Globus pallidus (tissue), 1 donor: ENCODE measurements at places on chromosomes 12 and 14.
A peak's percentile ranks its signal among the peaks of the same experiment; 100 is the strongest.

GRCh38 chr12:52203079-52203921 is 11.5 kb upstream of the KRT80 start:
- DNase-seq, result peak; percentile 50

GRCh38 chr12:86931714-86932113 is 675.5 kb upstream of the MGAT4C start:
- no peak for DNase-seq

DNA sequence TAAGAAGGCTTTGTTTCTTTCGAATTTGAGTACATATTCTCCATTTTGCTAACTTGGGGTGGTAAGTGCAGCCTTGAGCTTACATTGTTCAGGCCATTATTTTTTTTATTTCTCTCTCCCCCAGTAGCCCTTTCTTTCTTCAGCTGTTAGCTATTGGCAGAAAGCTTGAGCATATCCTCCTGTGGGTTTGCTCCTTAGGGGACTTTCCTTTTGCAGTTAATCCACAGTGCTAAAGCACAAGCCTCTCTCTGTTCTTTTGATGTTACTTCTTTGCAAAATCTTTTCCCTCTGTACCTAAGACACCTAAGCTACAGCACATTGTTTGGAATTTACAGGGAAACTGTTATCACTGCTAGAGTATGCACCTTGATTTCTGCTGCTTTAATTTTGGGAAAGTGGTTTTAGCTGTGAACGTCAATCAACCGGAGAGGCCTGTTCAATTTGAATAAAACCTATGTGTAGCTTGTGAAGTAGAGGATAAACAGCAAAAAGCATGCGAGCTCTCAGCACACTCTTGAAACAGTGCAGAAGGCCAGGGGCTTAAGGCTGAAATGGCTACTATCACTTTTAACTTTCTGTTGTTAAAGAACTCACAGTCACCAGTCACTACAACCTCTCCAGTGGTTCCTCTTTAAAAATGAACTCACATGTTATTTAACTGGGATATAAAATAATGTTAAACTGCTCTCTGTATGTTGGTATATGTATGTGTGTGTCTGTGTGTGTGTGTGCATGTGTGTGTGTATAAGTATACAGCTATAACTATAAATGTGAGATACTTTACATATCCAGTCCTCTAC is 139.2 kb downstream of the PDZRN4 start:
- no peak for DNase-seq

- DNase-seq, result no peak
Measured at GRCh38 chr12:19709889-19710288, 270.6 kb downstream of the AEBP2 start.

DNA sequence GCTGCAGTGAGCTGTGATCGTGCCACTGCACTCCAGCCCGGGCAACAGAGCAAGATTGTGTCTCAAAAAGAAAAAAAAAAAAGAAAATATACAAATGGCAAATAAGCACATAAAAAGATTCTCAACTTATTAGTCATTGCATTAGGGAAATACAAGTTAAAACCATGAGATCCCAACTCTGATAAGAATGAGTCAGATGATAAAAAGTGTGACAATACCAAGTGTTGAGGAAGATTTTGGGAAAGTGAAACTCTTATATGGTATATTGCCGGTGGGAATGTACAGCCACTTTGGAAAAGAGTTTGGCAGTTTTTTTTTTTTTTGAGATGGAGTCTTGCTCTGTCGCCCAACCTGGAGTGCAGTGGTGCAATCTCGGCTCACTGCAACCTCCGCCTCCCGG is 7.6 kb upstream of the PRPF40B start:
- DNase-seq, result no peak

GRCh38 chr14:98514016-98514415 is 758.0 kb downstream of the BCL11B start:
- DNase-seq, result no peak

DNA sequence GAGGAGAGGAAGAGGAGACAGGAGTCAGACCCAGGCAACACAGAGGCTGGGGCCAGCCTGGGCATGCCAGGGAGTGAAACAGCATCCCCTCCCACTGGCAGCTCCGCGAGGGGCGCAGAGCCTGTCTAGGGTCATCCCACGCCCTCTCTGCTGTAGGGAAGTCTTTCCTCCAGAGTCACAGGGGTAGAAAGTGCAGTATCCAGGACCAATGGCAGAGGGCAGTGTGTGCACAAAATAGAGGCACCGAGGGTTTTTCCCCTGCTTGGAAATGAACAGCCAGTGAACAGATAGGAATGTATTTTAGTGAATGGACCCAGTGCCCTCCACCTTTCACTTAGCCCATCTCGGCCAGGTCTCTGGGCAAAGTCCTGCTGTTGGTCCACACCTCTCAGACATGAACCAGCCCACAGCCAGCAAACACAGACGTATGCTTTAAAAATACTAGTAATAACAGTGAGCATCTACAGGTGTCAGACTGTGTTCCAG is 9.4 kb upstream of the KRT74 start:
- DNase-seq, result peak; percentile 37

GRCh38 chr12:99984271-99985128 is at the start of gene ANKS1B:
Gene ANKS1B (minus strand): TSS chr12:99984936. CDS start chr12:99984237, 699 bp downstream.
- DNase-seq, result peak; percentile 13

DNA sequence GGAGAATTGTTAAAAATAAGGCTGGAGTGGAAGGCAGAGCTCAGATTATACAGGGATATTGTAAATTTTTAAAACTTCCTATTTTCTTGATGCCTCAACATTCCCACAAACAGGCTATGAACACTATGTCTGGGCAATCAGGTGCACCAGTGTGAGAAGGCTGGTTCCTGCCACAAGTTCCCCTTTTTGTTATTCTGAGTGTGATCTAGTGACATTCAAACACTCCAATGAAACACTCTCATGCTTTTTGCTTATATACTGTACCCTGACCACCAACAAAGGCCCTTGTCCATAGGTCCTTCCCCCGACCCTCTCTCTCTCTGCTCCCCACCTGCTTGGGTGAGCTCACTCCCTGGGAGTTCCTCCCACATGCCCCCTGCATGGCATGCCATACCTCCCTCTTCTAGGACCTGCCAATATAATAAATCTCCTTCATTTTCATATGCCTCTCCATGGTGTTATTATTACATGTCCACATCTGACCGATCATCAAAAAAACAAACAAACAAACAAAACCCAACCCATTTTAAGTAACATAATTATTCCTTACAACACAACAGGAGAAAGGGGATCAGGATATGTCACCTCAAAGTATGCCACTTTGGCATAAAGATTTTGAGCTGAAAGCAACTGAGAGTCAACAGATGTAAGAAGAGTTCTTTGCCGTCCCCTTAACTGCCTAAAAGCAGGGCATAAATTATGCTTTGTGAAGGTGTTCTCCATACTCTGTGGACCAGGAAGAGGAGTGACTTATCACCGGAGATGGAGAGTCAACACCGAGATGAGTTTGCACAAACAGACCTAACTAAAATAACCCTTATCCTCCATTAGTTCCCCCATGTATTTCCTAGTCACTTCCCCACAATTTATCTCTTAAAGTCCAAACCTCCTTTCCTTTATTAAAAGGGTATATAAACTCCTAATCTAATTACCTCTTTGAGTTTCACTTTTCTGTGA is 42.5 kb upstream of the CATSPERB start:
- no peak for DNase-seq

- DNase-seq, result no peak
Measured at GRCh38 chr12:124849382-124849781, 14.3 kb downstream of the SCARB1 start.

GRCh38 chr12:18421867-18422266 is 160.5 kb downstream of the PIK3C2G start:
- no peak for DNase-seq

GRCh38 chr12:9992296-9992695 is 6.6 kb downstream of the CLEC1B start:
- peak; percentile 53 for DNase-seq

GRCh38 chr12:2561367-2561766 is 233.4 kb upstream of the FKBP4 start:
- no peak for DNase-seq

- peak; percentile 99 for DNase-seq
Measured at GRCh38 chr14:32509632-32510187, 180.6 kb downstream of the AKAP6 start.

DNA sequence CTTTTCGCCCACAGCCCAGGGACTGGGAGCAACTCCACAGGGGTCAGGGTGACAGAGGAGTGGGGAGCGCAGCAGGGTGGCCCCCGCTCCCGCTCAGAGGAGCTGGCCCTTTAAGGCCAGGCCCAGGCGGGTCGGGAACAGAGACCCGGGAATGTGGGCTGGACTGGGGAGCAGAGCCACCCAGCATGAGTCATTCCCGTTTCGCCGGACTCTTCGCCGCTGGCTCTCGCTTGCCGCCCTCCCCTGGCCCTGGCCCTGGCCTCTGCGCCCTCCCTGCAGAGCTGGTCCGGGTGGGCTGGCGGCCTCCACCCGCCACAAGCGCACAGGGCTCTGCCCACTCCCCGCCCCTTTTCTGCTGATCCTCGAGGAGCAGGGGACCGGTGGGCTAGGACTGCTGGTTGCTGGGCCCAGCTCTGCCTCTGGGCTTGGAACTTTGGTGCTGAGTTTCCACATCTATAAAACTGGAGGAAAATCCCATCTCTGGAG is 92.8 kb downstream of the NINJ2 start:
- DNase-seq, result no peak

DNA sequence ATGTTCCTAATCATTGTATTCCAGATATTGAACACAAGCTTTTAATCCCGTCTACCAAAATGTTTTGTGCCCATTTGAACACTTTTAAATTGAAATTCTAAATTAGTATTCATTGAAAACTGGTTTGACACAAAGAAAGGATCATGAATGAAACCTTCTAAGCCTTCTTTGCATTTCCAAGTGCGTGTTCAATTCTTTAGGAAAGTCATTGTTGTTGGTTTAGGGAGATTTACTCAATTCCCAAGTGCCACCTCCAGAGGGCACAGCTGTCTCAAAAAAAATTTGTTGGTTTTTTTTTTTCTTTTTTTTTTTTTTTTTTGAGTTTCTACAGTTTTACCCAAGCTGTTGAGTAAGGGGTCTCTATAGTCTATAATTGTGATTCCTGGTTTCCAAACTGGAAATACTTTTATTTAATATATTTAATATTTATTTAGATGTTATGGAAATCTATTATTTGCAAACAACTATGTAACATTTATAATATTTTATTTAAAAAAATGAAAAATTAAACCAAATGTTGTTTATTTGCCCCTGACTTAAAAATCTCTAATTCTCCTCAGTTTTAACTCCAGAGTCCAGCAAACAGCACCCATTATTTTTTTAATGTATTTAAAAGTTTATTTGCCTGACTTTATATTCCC is 79.9 kb downstream of the NEDD1 start:
- DNase-seq, result peak; percentile 32

DNA sequence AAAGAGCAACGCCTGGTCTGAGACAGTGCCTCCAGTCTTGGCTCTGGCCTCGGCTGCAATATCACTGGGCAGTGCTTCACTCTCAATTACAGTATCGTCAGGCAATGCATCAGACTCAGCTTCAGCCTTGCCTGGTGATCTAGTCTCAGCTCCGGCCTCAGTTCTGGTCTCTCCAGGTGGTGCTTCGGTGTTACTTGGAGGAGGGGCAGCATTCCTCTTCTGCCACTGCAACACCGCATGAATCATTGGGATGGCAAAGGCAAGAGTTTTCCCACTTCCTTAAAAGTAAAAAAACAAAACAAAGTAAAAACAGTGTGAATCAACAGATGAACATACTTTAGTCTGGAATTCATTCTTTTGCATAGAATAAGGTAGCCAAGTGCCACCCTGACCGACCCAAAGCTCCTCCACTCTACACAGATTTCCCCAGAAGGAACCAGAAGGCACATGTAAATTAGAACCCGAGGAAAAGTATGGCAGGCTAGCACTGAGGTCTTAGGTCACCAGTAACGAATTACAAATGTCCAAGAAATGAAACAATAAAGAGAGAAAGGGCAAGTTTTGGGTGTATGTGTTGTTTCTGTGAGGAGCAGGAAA is 18.6 kb downstream of the DDX24 start:
- DNase-seq, result no peak

- peak; percentile 46 for DNase-seq
Measured at GRCh38 chr12:89756585-89757398, 48.2 kb upstream of the ATP2B1 start.

DNA sequence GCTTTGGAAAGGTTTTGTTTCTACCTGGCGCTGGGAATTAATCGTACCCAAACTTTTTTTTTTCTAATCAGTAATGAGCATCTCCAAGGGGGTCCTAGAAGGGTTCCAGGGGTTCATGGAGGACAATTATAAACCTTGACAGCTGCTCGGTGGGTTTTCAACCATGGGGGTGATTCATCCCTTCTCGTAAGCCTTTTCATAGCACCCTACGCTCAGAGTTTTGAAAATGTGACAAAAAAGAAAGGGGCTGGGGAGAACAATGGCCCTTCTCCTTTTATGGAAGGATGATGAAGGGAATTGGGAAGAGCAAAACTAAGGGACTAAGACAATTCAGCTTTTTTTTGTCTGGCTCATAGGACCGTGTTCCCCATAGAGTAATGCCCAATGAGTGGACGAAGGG is 196.7 kb downstream of the ZFP36L1 start:
- no peak for DNase-seq

DNA sequence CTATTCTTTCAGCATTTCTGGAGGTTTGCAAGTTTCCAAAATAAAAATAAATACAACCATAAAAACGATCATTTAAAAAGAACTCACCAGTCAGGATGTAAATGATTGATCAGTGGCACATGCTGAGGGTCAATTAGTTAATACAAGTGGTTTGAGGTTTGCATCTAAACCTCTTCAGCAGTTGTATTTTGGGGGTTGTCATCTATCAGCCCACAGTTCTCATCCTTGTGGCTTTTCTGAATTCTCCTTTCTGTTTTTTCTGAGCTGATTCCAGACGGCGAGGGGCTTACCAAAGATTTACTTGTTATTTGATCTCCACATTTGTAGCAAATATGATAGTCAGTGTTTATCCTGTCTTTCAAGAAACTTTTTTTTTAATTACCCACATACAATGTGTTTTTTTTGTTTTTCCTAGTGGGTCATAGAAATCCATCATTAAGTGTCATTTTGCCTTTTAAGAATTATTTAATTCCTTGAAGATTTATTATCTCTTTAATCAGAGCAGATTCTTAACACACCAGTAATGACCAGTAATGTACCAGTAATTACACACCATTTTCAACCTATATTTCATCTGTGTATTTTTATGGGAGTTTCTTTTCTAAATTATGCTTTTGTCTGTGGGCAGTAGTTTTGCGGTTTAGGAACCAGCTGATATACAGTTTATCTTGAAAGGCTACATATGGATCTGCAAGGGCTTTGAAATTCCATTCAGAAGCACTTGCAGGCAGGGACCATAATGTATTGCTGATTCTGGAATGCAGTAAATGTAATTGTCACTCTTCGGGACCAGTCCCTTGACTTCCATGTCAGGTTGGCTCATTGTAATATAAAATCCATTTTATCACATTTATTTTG is 56.3 kb upstream of the DAAM1 start:
- no peak for DNase-seq

GRCh38 chr12:114752217-114752616 is 68.2 kb upstream of the TBX3 start:
- no peak for DNase-seq

- DNase-seq, result no peak
Measured at GRCh38 chr12:6358881-6359280, 16.5 kb downstream of the SCNN1A start.

- DNase-seq, result no peak
Measured at GRCh38 chr12:94602024-94602423, 48.3 kb downstream of the TMCC3 start.
